Dermis blood vessel endothelial cell (primary cell): ENCODE measurements at places on chromosomes 1 and 21.

DNA sequence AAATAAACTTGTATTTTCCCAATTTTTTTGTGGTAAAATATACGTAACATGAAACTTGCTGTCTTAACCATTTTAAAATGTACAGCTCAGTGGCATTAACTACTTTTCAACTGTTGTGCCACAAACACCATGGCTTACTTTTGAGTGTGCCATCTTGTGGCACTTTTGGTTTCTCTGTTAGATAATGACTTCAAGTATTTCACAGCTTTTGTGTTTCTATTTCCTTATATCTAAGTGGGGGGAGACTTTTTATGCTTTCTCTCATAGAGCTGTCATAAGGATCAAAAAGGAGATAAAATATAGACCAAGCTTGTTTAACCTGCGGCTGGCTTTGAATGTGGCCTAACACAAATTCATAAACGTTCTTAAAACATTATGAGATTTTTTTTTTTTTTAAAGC, 44.3 kb downstream of the CDC14A start:
- no peak for DNase-seq

GRCh38 chr1:15362737-15363128, 47.0 kb upstream of the EFHD2 start:
- no peak for DNase-seq

DNA sequence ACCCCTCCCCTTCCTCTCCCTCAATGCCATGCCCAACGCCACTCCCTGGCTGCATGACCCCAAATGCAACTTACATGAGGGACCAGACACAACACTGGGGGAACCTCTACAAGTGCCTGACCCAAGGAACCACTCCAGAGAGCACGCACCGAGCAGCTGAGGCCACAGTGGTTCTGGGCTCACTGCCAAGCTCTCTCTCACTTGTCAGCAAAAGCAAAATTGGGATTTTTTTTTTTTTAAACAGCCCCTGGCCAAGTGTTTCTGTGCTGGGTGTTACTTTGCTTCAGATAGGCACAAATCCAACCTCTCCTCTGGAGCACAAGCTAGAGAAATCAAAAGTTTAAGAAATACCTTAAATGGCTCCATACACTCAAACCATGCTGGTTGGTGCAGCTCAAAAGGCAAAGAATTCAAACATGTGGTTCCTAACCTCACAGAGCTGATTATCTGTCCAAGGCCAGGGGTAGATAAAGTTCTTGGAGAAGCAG, 363.0 kb downstream of the SETD4 start:
- DNase-seq: no peak

DNA sequence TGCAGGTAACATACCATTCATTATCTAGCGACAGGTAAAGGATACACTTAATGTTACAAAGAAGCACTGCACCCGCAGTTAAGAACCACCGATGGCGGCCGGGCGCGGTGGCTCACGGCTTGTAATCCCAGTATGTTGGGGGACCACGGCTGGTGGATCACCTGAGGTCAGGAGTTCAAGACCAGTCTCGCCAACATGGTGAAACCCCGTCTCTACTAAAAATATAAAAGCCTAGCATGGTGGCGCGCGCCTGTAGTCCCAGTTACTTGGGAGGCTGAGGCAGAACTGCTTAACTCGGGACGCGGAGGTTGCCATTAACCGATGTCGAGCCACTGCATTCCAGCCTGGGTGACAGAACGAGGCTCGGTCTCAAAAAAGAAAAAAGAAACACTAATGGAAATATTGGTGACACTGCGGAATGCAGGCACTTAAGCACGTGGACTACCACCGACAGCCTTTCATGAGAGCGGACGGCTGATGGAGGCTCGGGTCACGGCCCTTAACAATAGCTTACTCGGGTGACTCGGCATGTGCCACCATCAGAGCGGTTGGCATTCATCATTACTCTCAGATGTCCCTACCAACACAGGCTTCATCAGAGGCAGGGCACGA, 542 bp downstream of the GAS5 start:
- peak; percentile 63 for DNase-seq

DNA sequence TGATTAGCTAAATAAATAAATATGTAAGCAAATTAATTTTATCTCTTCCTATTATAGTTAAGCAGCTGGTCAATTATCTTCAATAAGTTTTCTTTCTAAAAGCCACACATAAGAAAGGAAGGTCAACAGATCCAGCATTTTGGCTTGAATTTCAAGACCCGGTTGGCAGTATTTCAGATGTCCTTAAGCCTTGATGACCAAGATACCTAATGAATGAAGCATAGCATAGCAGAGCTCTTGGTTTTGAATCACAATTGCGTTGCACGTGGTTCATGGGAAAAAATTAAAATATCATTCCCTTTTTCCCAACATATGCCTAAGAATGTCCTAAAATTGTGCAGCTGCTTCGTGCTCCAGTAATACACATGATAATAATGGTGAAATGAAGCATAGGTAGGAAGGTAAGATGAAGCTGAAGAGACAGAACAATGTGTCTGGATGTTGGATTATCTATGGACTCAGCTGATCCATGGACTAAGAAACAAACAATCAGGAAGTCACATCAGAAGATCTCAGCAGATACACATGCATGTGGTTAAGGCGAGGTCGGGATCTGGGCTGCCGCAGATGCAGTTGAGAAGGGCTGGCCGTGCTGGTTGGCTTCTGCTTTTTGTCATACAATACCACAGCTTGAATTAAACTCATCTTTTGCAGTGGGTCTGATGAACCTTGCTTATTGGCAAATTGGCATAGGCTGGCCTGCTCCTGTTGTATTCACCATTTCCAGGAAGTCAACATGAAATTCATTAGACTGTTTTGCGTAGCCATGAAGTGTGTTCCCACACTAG, 284.9 kb upstream of the RUNX1 start:
- no peak for DNase-seq

DNA sequence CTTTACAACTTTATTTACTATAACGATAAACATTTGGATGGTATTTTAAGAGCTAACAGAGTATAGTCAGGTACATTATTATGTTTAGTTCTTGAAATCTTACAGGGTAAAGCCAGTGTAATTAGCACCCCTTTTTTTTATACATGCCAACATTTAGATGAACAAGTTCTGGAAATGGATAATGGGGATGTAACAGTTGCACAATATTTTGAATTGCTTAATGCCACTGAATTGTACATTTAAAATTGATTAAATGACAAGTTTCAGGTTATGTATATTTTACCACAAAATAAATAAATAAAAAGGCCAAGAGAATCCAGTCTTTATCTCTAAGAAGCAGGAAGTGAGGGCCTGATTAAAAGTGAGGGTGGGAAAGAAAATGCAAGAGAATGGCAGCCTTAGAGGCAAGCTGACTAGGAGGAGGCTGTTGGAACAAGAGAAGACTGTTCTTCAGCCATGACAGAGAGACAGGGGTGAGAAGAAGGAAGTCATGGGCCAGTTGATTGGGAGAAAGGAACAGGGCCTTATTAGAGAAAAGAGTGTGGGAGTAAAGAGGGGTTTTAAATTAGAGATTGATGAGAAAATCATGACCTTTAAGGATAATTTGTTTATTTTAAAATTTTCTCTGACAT, 49.9 kb upstream of the TNFSF18 start:
- no peak for DNase-seq
